Muscle of leg (tissue), 16 donors: ENCODE measurements at places on chromosomes 6 and 20. TPM values are rescaled to one million over a fixed set of nuclear protein-coding genes. Genes with fewer than 3 reads are reported as not detected.
A peak's percentile ranks its signal among the peaks of the same experiment; 100 is the strongest.

Gene MMP24
- total RNA-seq: 0.27 TPM

DNA sequence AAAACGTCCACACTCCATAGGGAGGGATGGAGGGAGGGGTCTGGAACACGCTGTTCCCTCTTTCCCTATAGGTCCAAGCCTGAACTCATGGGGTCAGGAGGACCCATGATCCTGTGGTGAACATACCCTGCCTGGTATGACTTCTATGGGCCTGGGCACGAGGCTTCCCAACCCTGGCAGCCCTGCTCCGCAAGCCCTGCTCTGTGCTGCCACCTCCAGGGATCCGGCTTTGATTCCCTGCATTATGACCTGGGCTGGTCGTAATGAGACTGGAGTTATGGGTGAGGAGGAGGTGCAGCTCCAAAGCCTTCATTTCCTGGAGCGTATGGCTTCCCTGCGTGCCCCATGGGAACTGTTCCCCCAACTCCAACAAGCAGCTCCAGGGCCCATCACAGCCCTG, 54.9 kb downstream of the CDH22 start:
- no peaks in the 10 kb centered on the region for H3K36me3 ChIP-seq
- no peak overlapping the region for H3K27ac ChIP-seq
- H3K27me3 ChIP-seq: peaks cover 70% of the 10 kb centered on the region
- H3K4me3 ChIP-seq: no peak overlapping the region

Gene GTSF1L
- not detected for total RNA-seq

DNA sequence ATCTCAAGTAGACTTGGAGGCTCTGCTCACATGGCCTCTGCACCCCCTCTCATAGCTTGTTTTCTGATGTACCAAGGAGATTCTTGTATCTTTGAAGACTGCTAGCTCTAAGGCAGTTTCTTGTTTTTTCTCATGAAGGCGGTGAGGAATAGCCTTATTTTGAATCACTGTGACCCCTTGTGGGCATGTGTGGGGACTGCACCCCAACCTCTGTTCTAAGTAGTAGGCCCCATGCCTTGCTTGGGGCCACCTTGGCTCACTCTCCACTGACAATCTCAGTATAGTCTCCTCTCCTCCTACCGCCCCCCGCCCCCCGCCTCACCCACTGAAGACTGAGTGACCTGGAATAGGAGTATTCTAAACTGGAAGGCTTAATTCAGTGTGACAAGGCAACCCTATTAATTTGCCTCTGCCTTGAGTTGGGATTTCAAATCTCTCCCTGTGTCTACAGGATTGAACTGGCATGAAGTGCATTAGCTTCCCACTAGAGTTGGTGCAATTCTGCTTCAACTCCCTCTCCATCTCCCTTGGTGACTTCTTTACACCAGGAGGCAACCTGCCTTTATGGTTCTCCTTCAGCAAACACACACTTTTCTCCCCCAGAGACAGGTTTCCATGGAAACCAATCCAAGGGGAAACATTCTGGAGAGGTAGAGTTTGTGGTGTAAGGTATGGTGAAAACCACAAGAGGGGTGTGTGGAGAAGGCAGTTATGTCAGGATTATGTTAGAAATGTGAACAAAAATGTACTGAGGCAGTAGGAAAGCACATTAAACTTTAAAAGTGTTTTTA, 75.4 kb upstream of the ECI2 start:
- peak; percentile 38 for DNase-seq
- H3K4me1 ChIP-seq: peaks cover 2% of the 10 kb centered on the region
- H3K4me3 ChIP-seq: no peak overlapping the region
- H3K27ac ChIP-seq: no peak overlapping the region
- H3K27me3 ChIP-seq: no peaks in the 10 kb centered on the region

Gene TOMM6
- total RNA-seq: 134 TPM

Gene ZNF341
- 1.3 TPM for total RNA-seq

Gene MYT1
- total RNA-seq: 0.09 TPM

- H3K27me3 ChIP-seq: peaks cover 33% of the 10 kb centered on the region
- no peak overlapping the region for H3K27ac ChIP-seq
- peaks cover 22% of the 10 kb centered on the region for H3K4me1 ChIP-seq
- H3K36me3 ChIP-seq: no peaks in the 10 kb centered on the region
- no peak for DNase-seq
Observed at GRCh38 chr6:135185483-135185882, 4.4 kb downstream of the MYB start.

- no peaks in the 10 kb centered on the region for H3K4me1 ChIP-seq
- H3K4me3 ChIP-seq: no peak overlapping the region
- DNase-seq: peak; percentile 79
- H3K36me3 ChIP-seq: no peaks in the 10 kb centered on the region
Observed at GRCh38 chr6:74976701-74977100, 229.2 kb downstream of the COL12A1 start.

GRCh38 chr6:122153557-122153956, 245.9 kb upstream of the HSF2 start:
- no peaks in the 10 kb centered on the region for H3K36me3 ChIP-seq
- H3K27me3 ChIP-seq: no peaks in the 10 kb centered on the region
- peak; percentile 69 for DNase-seq
- peak overlapping the region; percentile 50 for H3K27ac ChIP-seq
- no peak overlapping the region for H3K4me3 ChIP-seq

DNA sequence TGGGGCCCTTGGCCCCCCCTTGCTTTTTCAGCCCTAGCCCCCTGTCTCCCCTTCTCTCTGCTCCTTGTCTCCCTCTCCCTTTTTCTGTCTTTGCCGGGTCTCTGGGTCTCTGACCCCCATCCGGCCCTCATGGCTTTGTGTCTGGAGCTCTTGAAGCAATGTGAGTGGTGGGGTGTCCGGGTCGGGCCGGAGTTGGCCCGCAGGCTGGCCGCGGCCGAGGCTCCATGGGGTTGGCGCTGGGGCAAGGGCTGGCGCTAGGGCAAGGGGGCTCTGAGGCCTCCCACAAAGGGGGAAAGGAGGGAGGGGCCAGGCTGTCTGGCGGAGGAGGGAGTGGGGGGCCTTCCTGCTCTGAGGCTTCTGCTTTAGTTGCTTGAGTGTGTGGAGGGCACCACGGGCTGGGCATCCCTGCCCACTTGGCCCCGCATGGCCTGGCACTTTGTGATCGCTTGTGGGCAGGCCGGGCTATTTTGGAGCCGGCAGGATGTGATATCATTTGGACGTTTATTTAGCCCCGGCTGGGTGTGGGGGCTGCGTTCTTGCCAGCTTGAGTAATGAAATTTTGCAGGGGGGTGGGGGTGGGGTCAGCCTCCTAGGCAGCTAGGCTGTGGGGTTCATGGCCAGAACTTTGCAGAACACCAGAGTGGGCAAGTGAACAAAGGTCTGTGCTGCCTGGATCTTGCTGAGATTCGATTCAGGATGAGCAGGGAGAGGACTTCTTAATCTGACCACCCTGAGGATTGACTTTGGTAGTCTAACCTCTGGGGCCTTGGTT, 78.7 kb upstream of the MYL9 start:
- peaks cover 48% of the 10 kb centered on the region for H3K4me1 ChIP-seq
- H3K27me3 ChIP-seq: no peaks in the 10 kb centered on the region
- peak; percentile 75 for DNase-seq
- peak overlapping the region; percentile 97 for H3K4me3 ChIP-seq
- peaks cover 11% of the 10 kb centered on the region for H3K36me3 ChIP-seq

Gene DEFB132
- total RNA-seq: not detected

- peak; percentile 71 for DNase-seq
- no peaks in the 10 kb centered on the region for H3K36me3 ChIP-seq
- no peaks in the 10 kb centered on the region for H3K27me3 ChIP-seq
- no peak overlapping the region for H3K27ac ChIP-seq
- H3K4me3 ChIP-seq: no peak overlapping the region
Observed at GRCh38 chr6:7974938-7975763, 64.6 kb upstream of the TXNDC5 start.

DNA sequence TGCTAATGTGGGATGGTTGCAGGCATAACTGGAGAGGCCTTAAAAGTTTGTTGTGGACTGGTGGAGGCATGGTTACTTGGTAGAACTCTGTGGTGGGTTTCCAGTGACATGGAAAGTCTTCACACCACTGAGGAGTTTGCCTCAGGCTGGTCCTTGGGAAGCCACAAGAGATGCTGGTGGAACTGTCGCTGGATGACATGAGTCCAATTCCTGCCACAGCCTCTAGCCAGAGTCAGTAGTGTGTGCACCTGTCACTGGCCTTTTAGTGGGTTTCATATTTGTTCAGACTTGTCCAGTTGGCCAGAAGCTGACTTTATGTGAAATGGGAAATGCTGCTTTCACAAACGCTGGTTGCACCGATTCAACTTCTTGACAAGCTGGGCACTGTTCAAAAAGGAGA, 13.7 kb upstream of the SRSF12 start:
- no peak overlapping the region for H3K4me3 ChIP-seq
- no peaks in the 10 kb centered on the region for H3K27me3 ChIP-seq
- DNase-seq: no peak
- H3K27ac ChIP-seq: no peak overlapping the region
- H3K4me1 ChIP-seq: no peaks in the 10 kb centered on the region

- no peak overlapping the region for H3K4me3 ChIP-seq
- H3K4me1 ChIP-seq: no peaks in the 10 kb centered on the region
- no peak for DNase-seq
- H3K27me3 ChIP-seq: no peaks in the 10 kb centered on the region
Observed at GRCh38 chr6:137121401-137121997, 51.9 kb downstream of the IL22RA2 start.

Gene LINC00237
- 0.18 TPM for total RNA-seq

Gene CAGE1
- 0.04 TPM for total RNA-seq

GRCh38 chr6:139680819-139681218, 306.4 kb upstream of the CITED2 start:
- no peaks in the 10 kb centered on the region for H3K27me3 ChIP-seq
- H3K36me3 ChIP-seq: no peaks in the 10 kb centered on the region
- no peak overlapping the region for H3K27ac ChIP-seq

DNA sequence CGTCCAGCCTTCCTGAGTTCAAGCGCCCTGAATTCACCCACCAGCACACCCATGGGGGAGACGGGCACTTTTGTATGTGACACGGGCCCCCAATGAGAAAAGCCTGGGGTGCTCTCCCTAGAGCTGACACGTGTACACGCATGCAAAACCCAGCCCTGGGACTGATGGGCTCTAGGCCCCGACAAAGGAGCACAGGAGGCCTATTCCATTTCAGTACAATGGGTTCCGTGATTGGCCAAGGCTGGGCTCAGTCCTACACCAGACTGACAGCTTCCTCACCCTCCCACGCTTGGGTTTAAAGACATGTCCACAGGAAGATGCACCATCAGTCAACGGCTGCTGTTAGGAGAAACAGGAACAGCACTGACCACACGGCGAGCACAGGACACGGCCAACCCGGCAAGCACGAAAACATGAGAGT, 8.8 kb downstream of the ZBTB46 start:
- H3K4me3 ChIP-seq: no peak overlapping the region
- no peak for DNase-seq
- H3K4me1 ChIP-seq: peaks cover 3% of the 10 kb centered on the region

GRCh38 chr6:14887986-14888574, 357.8 kb upstream of the JARID2 start:
- no peak for DNase-seq
- H3K27ac ChIP-seq: no peak overlapping the region
- peaks cover 17% of the 10 kb centered on the region for H3K4me1 ChIP-seq
- H3K36me3 ChIP-seq: no peaks in the 10 kb centered on the region
- peaks cover 3% of the 10 kb centered on the region for H3K27me3 ChIP-seq

DNA sequence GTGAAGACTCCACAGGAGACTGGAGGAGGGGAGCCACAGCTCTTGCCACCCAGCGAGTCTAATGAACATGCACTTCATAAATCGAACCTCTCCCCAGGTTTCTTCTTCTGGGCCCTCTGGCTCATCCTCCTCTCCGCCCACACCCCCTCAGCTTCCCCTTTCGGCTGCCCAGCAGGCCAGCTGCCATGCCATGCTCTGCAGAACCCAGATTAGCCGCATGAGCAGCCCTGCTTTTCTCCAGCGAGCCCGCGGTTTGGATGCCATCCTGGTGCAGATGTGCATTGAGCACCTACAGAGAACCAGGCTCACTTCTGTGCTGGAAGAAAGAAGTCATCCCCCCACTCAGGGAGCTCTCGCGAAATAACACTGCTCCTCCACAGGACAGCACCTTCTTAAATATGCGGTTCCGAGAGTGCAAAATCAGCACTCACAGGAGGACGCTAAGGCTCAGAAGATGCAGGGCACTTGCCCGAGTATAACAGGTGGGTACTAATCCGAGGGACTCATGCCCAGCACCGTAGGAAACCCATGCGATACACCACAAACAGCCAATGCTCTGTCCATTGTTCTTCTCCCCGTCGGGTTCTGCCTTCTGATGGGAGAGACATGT, 143.0 kb upstream of the THBS2 start:
- no peak for DNase-seq
- no peaks in the 10 kb centered on the region for H3K36me3 ChIP-seq
- no peaks in the 10 kb centered on the region for H3K4me1 ChIP-seq
- H3K27ac ChIP-seq: no peak overlapping the region

DNA sequence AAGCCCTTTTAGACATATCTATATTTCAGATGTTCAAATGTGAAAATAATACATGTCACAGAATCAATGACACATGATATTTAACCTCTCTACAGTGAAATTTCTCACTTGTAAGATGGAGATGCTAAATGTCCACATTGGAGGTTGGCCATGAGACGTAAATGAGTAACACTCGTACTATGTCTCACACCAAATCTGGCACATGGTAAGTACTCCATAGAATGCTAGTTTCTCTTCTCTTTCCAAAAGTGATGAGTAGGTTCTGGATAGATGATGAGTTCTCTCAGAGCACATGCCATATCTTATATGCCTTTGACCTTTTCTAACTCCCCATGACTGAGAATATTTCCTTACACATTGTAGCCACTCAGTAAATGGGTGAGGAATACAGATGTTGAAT, 17.7 kb downstream of the GFOD1 start:
- no peaks in the 10 kb centered on the region for H3K27me3 ChIP-seq
- H3K36me3 ChIP-seq: no peaks in the 10 kb centered on the region
- H3K4me3 ChIP-seq: no peak overlapping the region

DNA sequence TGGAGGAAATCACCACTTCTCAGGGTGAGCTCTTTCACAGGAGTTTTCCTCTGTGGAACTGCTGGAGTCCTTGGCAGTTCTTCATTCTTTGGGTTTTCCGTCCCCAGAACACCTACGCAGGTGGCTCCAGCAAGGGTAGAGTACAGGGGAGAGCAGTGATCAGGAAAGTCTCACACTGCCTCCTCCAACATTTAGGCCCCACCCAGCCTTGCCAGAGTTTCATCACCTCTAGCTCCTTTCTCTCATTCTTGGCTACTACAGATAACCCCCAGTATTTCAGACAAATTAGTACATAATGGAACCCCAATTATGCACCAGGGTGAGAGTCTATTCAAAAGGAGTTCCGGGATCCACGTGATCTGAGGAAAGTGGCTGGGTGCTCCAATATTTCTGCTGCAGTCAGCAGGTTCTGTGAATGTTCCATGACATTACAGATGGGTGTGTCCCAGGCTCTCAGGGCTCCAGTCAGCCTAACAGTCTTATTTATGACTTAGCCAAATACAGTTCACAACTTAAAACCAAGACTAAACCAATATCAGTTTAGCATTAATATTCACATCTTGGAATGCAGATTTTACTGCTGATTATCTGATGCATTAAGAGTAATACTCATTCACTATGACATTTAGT, 44.6 kb downstream of the GPR63 start:
- no peaks in the 10 kb centered on the region for H3K36me3 ChIP-seq
- H3K27me3 ChIP-seq: no peaks in the 10 kb centered on the region
- H3K27ac ChIP-seq: no peak overlapping the region
- DNase-seq: peak; percentile 8
